Activated CD8-positive, alpha-beta memory T cell treated with anti-CD3 and anti-CD28 coated beads for 1 hour (primary cell): ENCODE measurements at places on chromosomes 2 and 18.

GRCh38 chr18:79047556-79048244, 21.5 kb upstream of the ATP9B start:
- no peak for DNase-seq

DNA sequence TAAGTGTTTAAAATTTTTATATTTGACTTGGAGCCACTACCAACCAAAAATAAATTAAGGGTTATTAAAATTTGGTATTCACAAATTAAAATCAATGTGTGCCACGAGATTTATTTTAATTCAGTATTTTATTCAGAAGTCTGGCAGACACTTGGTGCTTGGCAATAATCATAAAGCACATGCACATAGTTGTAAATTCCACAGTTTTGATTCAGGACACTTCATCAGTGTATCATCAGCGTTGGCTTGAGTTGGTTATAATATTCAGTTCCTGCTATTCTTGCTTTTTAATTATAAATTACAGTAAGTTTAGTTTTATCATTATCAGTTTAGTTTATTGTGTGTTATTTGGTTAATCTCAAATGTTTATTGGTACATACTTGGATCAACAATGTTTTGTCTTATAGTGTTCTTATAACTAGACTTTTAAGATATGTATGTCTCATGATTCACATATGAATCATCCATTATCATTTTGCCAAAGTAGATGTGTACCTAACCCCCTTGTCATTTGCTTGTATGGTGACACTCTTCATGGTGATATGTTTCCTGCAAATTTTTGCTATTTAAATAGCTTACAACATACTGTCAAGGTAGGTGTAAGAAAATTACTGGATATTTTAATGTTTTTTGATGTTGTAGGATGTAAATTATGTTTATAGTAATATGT, 237.9 kb downstream of the BABAM2 start:
- DNase-seq: no peak

DNA sequence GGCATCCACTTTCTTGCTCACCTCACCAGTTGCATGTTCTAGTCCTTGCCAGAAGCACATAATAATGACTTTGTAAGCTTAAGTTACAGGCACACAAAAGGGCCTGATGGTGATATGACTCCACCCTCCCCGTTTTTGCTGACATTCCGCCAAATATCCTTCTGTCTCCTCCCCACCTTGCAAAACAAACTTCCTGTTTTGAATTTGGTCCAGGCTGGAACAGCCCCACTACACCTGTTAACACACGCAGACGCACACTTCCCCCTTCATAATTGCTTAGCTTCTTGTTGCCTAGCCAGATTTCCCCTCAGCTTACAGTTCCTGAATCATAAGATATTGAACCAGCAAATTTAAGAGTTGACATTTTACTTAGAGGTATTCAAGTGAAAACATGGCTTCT, at the start of gene MGAT5:
MGAT5 (plus strand) TSS at position 269 of the 400 bp plus-strand sequence. CDS start 332 bp downstream, outside the sequence.
- no peak for DNase-seq

- DNase-seq: no peak
Measured at GRCh38 chr2:50133766-50134165, 898.2 kb downstream of the NRXN1 start.
